AG04450 (cell line): ENCODE measurements at places on chromosomes 7 and 10.

DNA sequence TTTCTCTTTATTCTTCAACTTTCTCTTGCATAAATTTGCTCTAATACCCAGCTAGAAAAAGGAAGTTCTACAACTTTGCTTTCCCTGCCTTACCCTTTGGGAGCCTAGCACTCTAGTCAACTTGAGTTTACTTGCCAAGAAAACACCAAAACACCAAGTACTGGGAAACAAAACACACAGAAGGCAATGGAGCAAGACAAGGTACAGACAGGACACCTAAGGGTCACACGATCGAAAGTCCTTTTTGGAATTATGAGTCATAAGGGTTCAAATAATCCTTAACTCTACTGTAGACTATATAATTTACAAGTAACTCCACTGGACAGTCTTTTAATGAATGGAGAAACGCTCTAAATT is 42.6 kb upstream of the ANAPC16 start:
- no peak for DNase-seq

GRCh38 chr10:71299071-71299785 is 19.8 kb upstream of the SLC29A3 start:
- DNase-seq = no peak

- DNase-seq = no peak
Measured at GRCh38 chr7:8893775-8894174, 460.4 kb downstream of the NXPH1 start.

GRCh38 chr7:148987751-148988512 is 40.4 kb downstream of the PDIA4 start:
- no peak for DNase-seq

- DNase-seq = no peak
Measured at GRCh38 chr7:1998146-1998545, 234.6 kb downstream of the MAD1L1 start.

DNA sequence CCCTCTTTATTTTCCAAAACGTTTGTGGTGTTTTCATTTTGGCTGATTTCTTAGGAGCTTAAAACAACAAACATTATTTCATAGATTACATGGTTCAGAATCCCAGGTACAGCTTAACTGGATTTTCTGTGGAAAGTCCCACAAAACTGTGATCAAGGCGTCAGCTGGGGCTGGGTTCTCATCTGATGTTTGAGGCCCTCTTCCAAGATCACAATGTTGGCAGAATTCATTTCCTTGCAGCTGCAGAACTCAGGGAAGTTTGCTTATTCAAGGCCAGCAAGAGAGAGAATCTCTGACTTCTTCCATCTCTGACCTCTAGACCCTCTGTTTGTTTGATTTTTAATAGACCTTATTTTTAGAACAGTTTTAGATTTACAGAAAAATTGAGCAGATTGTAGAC is 108.4 kb upstream of the AGK start:
- no peak for DNase-seq

DNA sequence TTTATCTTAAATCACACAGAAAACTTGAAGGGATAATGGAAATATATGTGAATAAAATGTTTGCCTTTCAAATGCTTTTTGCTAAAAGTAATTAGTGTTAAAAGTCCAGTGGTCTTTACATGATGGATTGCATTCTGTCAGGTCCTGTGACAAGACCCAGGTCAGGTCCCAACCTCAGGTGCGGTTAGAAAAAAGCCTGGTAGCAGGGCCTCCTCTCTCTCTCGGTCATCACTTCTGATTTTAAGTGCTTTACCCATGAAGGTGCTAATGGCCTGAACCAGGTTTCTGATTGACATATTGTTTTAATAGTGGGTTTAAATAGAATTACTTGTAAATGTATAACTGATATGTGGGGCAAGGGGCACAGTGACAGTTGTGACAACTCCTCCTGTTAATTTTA is 736.3 kb downstream of the POM121L12 start:
- no peak for DNase-seq

- no peak for DNase-seq
Measured at GRCh38 chr10:9230625-9231024, 1176.1 kb downstream of the GATA3 start.

DNA sequence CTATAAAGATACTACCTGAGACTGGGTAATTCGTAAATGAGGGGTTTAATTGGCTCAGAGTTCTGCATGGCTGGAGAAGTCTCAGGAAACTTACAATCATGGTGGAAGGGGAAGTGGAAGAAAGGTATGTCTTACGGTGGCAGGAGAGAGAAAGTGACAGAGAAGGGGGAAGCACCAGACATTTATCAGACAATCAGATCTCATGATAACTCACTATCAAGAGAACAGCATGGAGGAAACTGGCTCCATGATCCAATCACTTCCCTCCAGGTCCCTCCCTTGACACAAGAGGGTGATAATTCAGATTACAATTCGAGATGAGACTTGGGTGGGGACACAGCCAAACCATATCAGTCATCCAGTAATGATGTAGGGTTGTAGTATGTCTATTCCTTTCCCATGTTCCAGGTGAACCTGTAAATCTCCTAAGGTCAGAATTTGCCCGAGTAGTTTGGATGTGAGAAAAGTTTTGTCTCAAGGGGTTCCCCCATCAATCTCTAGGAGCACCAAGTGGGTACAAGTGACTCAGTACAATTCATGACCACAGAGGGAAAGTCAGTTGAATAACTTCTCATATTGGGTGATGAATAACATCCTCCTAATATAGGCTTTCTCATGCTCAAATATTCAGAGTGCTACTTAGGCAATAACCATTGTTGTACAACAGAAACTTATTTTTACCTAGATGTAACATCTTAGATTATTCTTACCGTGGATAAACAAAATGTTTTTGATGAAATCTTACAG is 39.7 kb upstream of the MTPN start:
- DNase-seq = no peak

DNA sequence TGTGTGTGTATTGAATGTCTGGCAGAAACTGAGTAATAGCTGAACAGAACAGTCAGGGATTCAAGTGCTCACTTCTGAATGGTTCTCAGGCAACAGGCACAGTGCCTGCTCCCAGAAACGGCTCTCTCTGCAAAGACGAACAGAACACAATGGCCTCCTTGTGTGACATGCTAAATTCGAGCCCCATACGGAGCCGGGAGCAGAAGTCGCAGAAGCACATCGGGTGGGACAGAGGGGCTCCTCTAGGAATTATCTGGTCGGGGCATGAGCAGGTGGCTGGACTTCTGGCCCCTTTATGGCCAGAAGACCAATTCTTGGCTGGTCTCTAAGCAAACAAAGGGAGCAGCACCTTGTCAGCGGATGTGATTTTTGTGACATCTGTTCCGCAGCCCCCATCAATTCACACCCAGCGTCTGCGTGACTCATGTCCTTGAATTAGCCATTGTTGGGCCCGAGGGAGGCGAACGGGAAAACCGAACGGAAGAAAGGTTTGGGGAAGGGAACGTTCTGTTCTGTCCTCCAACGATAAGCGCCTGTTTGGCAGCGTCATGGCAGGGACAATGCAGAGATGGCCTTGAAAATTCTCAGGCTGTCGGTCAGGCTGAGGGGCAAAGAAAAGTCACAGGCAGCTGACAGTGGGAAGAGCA is 47.3 kb upstream of the NPTX2 start:
- DNase-seq = no peak

DNA sequence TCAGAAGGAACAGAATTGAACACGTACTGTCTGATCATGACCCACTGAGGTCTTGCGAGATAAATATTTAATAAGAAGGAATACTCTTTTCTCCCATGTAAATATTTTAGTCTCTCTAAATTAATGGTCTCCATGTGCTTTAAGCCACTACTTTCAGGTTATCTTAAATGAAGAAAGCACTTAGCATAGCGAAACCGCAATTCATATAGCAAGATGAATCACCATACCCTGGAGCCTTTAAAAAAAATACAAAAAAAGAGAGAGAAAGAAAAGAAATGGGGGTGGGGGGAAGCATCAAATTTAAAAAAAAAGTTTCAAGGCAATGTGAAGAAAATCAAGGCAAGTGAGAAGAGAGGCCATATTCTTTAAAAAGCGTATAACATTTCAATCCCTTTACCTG is 82.5 kb downstream of the CTTNBP2 start:
- no peak for DNase-seq

GRCh38 chr10:82313401-82313800 is 438.4 kb downstream of the NRG3 start:
- no peak for DNase-seq

- no peak for DNase-seq
Measured at GRCh38 chr10:71398976-71399375, 2.3 kb downstream of the CDH23 start.

GRCh38 chr10:35565602-35566081 is 39.5 kb upstream of the GJD4 start:
- no peak for DNase-seq

DNA sequence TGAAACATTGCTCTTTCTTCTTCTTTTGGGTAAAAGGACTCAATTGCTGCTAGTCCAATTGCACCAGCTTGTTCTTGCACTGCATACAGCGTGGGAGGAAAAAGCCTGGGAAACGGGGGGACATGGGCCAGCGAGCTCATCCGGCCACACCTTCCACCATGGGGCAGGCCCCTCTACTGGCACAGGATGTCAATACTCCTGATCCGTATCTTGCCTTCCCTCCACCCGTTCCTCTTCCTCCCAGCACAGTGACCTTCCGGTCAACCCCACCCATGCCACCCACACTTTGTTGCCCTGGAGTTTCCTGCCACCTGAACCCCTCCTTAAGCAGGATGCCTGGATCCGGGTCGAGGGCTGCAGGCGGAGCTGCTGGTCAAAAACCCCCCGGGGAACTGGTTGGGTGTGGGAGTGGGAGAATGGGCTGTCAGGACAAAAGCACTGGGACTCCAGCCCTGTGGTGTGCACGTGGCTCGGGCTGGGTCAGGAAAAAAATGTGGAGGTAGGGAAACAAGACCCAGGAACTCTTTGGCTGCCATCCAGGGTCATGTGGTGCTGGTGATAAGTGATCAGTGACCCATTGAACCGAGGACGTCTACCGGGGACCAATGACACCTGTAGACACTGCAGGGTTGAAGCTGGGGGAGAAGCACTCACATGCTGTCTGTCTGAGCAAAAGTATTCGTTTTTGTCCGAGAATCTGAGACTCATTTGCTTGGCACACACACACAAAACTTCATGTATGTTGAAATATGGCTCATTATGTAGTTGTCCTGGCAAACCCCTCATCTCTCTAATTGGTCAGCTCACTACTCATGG is 8.1 kb downstream of the IL2RA start:
- no peak for DNase-seq

- no peak for DNase-seq
Measured at GRCh38 chr7:1395211-1396070, 63.8 kb downstream of the MICALL2 start.

GRCh38 chr10:32105782-32106382 is 49.7 kb upstream of the KIF5B start:
- DNase-seq = no peak

DNA sequence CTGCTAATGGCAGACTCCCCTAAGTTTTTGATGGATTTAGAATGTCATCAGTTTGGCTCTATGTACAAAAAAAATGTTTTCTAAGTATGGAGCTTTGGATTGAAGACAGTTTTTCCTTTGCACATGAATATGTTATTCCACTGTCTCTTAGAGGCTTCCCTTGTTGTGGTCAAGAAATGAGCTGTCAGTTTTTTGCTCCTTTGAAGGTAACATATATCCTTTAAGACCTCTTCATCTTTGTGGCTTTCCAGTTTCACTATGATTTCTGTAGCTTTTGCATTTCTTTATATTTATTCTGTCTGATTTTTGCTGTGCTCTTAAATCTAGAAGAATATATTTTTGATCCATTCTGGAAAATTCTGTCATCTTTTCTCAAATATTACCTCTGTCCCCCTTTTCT is 15.8 kb upstream of the ODAD2 start:
- no peak for DNase-seq

DNA sequence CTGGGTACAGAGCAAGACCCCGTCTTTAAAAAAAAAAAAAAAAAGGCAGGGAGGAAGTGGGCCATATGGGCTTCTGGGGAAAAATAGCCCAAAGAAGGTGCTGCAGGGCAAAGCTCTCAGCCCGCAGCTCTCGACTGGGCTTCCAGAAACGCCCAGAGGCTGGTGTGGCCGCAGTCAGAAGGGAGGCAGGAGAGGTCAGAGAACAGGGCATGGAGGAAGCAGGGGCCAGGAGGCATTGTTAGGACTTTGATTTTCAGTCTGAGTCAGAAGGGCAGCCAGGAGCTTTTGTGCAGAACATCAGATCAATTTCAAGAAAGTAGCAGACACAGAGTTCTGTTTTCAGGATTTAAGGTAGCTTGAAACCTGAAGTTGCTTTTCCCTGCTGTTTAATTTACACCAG is 35.3 kb upstream of the CYTH3 start:
- DNase-seq = no peak

DNA sequence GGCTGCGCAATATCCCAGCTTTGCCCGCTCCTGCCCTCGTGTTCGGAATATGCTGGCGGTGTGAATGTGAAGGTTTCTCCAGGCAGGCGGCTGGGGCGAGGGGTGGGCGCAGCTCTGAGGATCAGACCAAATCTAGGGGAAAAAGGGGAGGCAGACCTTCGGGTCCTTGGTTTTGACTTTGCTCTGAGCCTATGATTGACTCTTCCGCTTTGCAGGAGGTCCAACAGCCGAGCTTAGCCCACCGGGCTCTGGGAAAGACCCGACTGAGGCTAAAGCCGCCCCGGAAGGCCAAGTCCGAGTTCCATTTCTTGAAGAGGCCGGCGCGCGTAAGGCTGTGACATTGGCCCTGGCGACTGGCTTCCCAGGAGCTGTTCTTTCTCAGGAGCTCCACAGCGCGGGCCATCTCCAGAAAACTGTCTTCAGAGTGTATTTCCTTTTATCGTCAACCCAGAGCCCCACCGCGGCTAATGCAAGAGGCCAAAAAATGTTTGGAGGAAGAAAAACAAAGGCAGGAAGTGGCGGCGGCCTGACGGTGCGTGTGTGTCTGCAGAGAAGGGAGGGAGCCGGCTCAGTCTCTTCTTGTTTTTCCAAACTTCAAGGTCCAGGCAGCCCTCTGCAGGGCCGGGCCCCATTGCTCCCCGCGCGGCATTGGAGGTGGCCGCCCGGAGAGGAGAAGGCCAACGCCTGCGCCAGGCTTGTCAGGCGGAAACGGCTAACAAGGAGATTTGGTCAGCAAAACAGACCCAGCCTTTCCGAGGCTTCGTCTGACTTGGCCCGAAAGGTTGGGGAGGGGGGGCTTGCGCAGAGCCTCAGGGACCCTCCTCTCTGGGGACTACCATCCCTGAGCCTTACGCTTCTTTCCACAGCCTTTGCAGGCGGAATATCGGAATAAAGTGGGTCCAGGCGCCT is 3.6 kb upstream of the HOXA11 start:
- no peak for DNase-seq

DNA sequence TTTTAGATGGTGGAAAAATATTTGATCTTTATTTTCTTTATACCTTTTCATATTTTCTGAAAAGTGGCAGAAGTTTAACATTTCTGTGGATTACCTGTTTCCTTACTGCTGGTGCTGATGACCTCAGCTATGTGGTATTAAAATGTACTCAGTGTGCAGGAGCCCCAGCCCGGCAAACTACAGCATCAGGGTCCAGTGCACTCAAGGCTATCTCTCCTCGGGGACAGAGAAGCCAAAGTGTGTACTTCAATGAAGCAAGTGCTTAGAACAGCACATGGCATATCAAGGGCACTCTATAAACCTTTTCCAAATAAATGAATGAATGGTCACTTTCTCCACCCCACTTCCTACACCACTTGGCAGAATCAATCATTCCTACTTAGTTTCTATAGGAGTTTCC is 111.8 kb downstream of the HIP1 start:
- no peak for DNase-seq

- no peak for DNase-seq
Measured at GRCh38 chr7:141663081-141663849, 38.7 kb downstream of the DENND11 start.
